ENCODE measurements at places on chromosomes 1 and 21.

DNA sequence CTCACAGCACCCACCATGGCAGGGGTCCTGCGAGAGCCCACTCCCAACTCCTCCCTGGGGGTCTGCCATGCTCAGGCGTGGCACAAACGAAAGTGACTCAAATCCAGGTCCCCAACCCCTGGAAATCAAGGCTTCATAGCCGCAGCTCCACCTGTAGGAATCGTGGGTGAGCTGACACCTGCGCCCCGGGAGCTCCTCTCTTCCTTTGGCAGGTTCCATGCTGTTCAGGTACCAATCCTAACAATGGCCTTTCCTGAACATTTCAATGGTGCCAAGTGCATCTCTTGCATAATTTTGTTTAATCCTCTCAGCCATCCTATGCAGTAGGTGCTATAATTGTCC, 28.9 kb upstream of the NPPB start:
- no peak for DNase-seq

DNA sequence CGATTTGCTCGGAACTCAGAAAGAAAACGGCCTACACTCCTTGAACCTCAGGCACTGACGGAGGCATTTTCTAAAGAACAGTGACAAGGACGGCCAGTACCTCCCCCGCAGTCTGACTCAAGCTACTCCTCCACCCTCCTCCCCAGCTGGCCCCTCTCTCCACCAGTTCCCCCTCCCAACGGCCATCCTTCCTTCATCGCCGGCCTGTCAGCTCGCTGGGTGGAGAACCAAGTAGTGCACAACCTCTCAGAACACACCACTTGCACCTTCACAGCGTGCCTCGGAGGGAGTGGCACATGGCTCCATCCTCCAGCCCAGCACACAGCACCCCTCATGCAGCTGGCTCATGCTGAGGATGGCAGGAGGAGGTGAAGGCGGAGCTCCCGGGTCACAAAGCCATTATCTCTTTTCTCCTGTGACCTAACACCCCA, 58.8 kb downstream of the TOR1AIP2 start:
- no peak for DNase-seq

DNA sequence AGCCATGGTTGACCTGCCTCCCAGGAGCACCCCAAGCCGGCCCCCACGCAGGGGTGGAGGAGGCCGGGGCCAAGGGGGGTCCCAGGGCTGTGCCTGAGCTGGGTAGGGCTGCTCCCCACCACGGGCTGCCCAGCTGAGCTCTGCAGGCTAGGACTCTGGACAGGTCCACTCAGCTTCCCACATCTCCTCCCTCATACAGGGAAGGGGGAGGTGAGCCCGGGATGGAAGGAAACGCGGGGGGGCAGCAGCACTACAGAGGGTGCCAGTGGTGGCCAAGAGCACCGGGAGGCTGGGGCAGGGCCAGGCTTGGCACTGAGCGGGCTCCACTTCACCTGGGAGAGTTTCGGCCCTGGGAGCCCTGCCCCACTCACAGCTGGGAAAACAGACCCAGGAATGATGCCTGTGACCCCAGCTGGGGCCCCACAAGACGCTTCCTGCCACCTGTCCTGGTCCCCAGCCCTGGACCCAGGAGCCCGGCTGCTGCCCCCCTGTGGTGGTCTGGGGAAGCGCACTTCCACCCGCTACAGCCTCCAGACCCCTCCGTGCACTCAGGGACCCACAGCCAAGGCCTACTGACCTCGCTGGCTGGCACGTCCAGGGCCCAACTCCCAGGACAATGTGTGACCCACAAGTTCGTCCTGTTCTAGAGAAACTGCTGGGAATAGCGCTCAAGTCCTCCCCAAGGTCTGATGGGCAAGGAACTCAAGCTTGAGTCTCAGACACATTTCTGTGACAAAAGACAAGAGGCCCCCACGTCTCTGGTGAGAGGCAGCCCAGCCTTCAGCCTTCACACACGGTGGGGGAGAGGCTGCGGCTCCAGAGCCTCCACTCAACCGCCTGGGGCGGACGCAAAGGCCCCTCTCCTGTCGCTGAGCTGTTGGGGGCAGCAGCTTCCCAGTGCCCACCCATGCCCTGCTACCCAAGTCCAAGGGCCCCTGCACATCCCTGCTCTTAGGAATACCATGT, 3.0 kb downstream of the AURKAIP1 start:
- DNase-seq: no peak

- no peak for DNase-seq
Observed at GRCh38 chr1:154621875-154622274, 13.9 kb upstream of the ADAR start.

- no peak for DNase-seq
Observed at GRCh38 chr21:33255404-33255803, 10.8 kb upstream of the IL10RB start.

GRCh38 chr1:181556631-181557030, 73.3 kb downstream of the CACNA1E start:
- DNase-seq: no peak

DNA sequence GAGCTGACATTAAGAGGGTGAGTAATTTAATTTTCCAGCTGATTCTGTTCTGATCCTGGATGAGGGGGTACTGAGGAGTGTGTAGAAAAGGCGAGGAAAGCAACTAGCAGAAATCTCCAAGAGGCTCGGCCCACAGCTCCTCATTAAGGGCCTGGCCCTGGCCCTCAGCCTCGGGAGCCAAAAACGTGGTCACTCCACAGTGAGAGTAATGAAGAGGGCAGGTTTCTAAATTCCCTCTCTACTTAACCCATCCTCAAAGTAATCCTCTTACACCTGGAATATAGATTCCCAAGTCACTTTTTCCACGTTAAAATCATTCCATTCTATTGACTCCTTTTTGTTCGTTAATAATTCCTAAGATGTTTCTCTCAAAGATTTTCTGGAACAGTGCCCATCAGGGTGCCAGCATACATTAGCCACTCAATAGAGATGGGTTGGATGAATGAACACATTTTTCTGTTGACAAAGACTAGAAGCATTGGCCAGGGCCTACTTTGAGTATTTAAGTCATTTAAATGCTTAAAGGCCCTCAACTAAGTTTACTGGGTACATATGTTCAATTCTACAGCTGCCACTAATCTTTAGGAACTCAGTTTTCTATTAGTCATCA, 1.1 kb upstream of the COL11A1 start:
- peak; percentile 1 for DNase-seq

DNA sequence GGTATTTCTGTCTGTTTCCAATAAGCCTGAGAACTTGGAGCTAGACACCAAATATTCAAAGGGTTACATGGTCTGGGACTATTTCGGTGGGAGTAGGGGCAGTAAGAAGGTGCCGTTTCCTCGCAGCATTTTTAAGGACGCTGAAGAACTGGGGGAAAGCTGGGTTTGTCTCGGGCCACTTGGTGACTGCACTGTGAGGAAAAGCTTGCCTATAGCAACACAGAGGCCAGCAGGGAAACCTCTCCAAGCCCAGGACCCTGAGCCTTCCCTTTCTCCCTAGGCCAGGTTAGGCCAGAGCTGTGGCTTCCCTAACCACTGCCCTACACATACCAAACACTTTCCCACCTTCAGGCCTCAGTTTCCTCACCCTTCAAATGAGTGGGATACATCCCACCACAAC, 3.3 kb downstream of the GLIS1 start:
- DNase-seq: no peak

DNA sequence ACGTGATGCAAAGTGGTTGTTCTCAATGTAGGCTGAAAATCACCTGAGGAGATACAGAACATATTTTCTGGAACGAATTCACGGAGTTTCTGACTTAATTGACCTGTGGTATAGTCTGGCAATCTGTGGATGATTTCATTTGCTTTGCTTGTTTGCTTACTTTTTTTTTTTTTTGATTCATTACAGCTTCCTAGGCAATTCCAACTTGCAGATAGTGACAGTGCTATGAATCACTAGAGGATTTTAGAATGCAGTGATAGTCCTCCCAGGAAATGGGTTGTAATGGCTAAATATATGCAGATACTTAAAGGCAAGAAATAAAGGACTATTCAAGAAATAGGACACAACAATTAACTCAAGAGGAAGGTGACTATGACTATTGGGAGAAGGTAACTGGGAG, 1378.1 kb upstream of the PRMT6 start:
- no peak for DNase-seq

DNA sequence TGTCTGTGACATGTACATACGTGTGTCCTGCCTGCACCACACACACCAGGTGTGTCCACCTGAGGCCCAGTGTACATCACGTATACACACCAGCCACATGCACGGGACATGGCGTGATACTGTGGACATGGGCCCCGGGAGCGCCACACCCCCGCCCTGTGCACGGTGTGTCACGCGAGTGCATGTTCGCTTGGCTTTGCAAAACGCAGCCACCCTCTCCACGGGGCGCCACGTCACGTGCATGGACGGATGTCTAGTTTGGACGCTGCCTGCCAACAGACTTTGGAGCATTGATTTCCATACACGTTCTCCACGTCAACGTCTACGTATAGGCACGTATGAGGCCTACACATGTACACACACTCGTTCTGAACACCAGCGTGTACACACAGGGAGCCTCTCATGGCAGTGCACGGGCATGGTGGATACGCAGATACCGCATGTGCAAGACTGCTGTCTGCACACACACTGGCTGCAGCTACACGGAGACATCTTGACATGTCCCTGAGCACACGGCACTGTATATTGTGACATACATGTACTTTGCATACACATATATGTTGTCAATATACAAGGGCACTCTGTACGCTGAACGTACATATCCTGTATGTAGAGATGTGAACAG, 2.7 kb downstream of the TMEM240 start:
- no peak for DNase-seq

- DNase-seq: no peak
Observed at GRCh38 chr1:85553416-85554335, 26.9 kb upstream of the CCN1 start.

GRCh38 chr1:112693821-112694220, 13.1 kb downstream of the RHOC start:
- no peak for DNase-seq

GRCh38 chr1:197915862-197916499, 1.2 kb upstream of the LHX9 start:
- no peak for DNase-seq
